ENCODE measurements at places on chromosomes 7 and 10. TPM values are rescaled to one million over a fixed set of nuclear protein-coding genes. Genes with fewer than 3 reads are reported as not detected.

DNA sequence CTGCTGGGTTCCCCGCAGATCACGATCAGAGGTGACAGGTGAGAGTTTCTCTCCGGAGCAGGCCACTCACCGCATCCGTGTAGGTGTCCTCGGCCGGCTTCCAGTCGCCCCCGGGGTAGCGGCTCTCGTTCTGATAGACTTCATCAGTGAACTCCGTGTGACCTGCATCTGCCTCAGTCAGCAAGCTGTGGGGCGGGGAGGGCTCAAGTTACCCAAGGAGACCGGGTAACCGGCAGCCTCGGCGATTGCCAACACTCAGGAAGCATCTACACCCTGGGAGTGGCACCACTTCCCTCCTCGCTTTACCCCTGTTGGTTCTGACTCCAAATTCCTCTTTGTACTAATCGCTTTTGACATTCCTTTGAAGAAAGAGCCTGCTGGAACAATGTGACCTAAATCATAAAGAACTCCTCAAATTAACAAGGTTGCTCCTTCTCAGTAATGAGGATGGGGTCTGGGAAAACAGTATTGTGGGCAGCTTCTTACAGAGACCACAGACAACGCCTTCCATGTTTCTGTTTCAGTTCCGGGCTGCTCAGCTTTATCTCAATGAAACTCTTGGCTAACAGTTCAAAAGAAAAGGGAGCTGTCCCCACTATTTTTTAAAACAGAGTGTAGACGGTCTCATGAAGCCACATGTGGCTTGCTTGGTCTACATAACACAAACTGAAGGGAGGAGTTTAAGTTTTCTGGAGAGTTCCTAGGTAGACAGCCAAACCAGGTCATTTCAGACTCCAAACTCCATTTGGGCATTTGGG lies 118.1 kb downstream of the MYOF start:
- peaks cover 4% of the 10 kb centered on the region for H3K27me3 ChIP-seq
- H3K4me1 ChIP-seq, result no peaks in the 10 kb centered on the region
- H3K27ac ChIP-seq, result no peak overlapping the region
- DNase-seq, result no peak

DNA sequence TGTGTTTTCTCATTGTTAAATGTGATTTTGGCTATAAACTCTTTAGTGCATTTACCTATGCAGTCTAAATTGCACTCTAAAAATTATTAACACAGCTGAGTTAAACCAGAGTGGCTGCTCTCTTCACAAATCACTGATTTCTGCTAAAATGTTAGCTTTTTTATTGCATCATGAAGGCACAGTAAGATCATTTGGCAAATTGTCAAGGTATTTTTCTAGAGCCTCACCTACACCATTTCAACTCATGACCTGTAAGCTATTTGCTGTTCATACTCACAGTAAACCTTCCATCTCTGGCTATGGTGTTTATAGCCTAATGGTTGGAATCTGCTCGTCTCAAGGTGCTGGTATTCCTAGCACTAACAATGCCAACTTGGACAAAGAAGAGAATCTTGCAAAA lies 25.7 kb downstream of the NDUFB2 start:
- no peaks in the 10 kb centered on the region for H3K36me3 ChIP-seq
- H3K4me3 ChIP-seq, result no peak overlapping the region
- no peak for DNase-seq
- H3K4me1 ChIP-seq, result peaks cover 44% of the 10 kb centered on the region

DNA sequence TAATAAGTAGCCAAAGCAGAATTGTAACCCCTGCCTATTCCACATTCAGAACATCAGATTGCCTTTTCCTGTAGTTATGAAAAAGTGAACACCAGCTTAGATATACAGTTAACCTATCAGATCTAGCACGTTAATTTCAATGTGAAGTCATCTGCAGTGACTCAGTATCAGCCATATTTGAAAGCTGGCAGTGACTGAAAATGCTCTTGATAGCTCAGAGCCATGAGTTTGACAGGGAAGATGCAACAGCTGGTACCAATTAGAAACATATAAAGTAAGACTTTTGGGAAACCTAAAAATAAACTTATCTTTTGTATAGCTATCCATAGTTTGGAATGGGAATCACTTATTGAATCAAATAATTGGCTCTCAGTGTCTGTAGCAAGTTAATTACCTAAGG lies 284.1 kb upstream of the NPSR1 start:
- no peaks in the 10 kb centered on the region for H3K4me1 ChIP-seq
- no peak for DNase-seq
- no peak overlapping the region for H3K27ac ChIP-seq
- no peaks in the 10 kb centered on the region for H3K36me3 ChIP-seq

- peak; percentile 49 for DNase-seq
- H3K27me3 ChIP-seq, result no peaks in the 10 kb centered on the region
- H3K36me3 ChIP-seq, result peaks cover 73% of the 10 kb centered on the region
- peak within 1 kb of the TSS; percentile 96 for H3K4me3 ChIP-seq
- H3K4me1 ChIP-seq, result peaks cover 75% of the 10 kb centered on the region
- peak within 1 kb of the TSS; percentile 100 for H3K27ac ChIP-seq
These were observed at the start of gene GIMAP2 for GRCh38 chr7:150685219-150686029. GIMAP2 (plus strand) TSS chr7:150685706; CDS start chr7:150687060, 1,354 bp downstream.

DNA sequence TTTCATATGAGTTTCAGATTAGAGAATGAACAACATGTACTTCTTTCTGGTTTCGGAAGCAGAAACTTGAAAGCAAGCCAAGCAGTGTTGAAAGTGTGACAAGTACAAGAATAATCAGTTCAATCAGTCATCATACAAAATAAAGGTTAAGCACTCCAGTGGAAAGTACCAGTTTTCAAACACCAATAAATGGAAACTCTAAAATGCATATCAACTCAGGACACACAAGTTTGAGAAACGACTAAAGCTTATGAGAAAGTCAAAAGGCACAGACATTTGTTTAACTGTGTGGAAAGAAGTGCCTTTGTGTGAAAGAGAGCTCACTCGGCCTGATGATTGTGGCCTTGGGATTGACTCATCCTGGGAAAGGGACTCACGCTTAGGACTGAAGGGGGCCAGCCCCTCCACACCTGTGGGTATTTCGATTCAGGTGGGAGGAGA lies 60.6 kb upstream of the AKR1C1 start:
- no peaks in the 10 kb centered on the region for H3K36me3 ChIP-seq
- no peak overlapping the region for H3K4me3 ChIP-seq
- H3K27ac ChIP-seq, result peak overlapping the region; percentile 41
- peaks cover 1% of the 10 kb centered on the region for H3K27me3 ChIP-seq
- H3K4me1 ChIP-seq, result peaks cover 12% of the 10 kb centered on the region
- peak; percentile 26 for DNase-seq

DNA sequence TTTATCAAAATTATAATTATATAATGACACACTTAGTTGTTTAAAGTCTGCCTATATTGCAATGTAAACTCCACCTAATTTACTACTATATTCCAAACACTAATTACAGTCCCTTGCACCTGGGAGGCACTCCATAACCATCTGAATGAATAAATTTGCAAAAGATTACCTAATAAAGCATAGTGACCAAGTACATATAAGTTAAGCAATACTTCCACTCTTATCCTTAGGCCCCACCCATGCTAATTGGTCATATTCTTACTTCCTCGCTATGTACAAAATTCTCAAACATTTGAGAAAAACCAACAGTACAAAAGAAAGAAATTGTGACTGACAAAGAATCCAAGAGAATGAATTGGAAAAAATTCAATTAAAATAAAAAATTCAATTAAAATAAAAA lies 65.3 kb downstream of the ZFAND4 start:
- H3K4me3 ChIP-seq, result no peak overlapping the region
- peaks cover 9% of the 10 kb centered on the region for H3K36me3 ChIP-seq
- H3K4me1 ChIP-seq, result no peaks in the 10 kb centered on the region
- no peaks in the 10 kb centered on the region for H3K27me3 ChIP-seq

GRCh38 chr7:92325858-92326257 lies 80.1 kb downstream of the ANKIB1 start:
- no peak for DNase-seq
- H3K4me3 ChIP-seq, result no peak overlapping the region
- peaks cover 3% of the 10 kb centered on the region for H3K4me1 ChIP-seq
- H3K36me3 ChIP-seq, result peaks cover 6% of the 10 kb centered on the region
- no peaks in the 10 kb centered on the region for H3K27me3 ChIP-seq

DNA sequence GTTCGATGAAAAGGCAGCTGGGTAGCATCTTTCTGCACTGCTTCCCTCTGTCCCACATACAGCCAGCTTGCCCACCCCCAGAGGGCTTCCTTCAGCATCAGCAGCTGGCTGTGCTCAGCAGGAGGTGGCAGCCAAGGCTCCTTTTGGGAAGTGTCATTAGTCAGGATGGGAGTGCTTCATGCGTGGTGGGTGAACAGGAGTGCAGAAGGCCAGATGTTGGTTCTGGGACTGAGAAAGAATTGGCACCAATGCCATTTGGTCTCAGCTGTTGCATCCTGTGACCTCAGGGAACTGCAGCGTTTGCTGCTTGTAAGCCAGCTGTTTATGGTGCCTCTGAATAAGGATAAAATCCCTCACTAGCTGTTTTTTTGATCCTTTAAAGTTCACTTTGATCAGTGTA lies 131.1 kb upstream of the SORCS3 start:
- H3K36me3 ChIP-seq, result no peaks in the 10 kb centered on the region
- H3K27me3 ChIP-seq, result peaks cover 2% of the 10 kb centered on the region
- no peak for DNase-seq

- peak overlapping the region; percentile 83 for H3K4me3 ChIP-seq
- peak; percentile 78 for DNase-seq
- H3K36me3 ChIP-seq, result peaks cover 5% of the 10 kb centered on the region
- H3K27ac ChIP-seq, result peak overlapping the region; percentile 84
These were observed 443 bp downstream of the RNF32 start for GRCh38 chr7:156640949-156641485.

- peaks cover 11% of the 10 kb centered on the region for H3K4me1 ChIP-seq
- no peak overlapping the region for H3K4me3 ChIP-seq
- H3K27me3 ChIP-seq, result peaks cover 5% of the 10 kb centered on the region
- no peak overlapping the region for H3K27ac ChIP-seq
These were observed 13.4 kb upstream of the CRYGN start for GRCh38 chr7:151453326-151453791.

DNA sequence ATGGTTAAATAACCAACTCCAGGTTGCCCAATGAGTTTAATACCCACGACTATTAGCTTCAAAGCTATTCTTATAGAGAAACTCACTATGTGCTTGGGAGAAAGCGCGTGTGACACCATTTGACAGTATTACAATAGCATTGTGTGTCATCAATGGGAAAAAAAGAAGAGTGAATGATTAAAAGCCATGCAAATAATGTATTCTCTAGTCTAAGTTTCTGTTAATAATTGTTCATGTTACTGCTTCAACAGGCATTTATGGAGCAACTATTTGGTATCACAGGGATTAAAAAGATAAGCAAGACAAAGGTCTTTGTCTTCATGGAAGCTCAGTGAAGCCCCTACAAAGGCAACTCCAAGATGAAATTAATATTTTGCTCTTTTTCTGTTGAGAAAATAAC lies 47.2 kb downstream of the CAV1 start:
- H3K36me3 ChIP-seq, result no peaks in the 10 kb centered on the region
- DNase-seq, result no peak
- no peak overlapping the region for H3K4me3 ChIP-seq

DNA sequence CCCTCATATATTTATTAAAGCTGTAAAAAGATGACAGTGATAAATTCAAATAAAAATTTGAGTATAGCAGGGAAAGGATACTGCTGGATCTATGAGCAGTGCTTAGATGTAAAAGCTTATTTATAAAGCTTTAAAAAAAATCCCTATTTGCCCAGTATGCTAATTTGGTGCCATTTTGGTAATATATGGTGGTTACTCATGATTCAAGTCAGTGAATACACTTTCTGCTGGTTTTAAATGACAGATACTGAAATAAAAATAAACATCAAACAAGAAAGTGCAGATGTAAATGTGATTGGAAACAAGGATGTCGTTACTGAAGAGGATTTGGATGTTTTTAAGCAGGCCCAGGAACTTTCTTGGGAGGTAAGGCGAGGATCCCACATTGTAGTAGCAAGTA lies 134.4 kb upstream of the SAMD8 start:
- peaks cover 35% of the 10 kb centered on the region for H3K36me3 ChIP-seq
- no peak for DNase-seq

DNA sequence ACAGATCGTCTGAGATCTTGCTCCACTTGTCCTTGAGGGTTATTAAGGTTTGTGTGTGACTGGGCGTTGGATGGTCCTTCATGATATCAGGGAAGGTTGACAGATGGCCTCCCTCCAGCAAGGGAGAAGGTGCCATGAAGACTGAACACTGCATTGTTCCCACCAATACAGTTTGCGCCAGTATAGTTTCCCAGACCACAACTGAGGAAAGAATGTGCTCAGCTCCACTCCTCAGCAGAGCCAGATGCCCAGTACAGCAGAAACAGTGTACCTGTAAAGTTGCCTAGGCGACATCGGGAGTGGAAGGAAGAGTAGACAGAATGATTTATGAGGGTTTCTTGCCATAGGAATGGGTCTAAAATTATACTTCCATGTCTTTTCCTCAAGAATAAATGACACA lies 137.5 kb downstream of the ST7 start:
- DNase-seq, result no peak
- no peaks in the 10 kb centered on the region for H3K27me3 ChIP-seq
- H3K4me3 ChIP-seq, result no peak overlapping the region
- H3K4me1 ChIP-seq, result peaks cover 24% of the 10 kb centered on the region
- H3K36me3 ChIP-seq, result no peaks in the 10 kb centered on the region
- no peak overlapping the region for H3K27ac ChIP-seq

- peak; percentile 74 for DNase-seq
- no peak overlapping the region for H3K27ac ChIP-seq
- no peaks in the 10 kb centered on the region for H3K36me3 ChIP-seq
- H3K4me3 ChIP-seq, result peak overlapping the region; percentile 54
- H3K27me3 ChIP-seq, result peaks cover 46% of the 10 kb centered on the region
These were observed 701 bp upstream of the GBX1 start for GRCh38 chr7:151168003-151168786.

DNA sequence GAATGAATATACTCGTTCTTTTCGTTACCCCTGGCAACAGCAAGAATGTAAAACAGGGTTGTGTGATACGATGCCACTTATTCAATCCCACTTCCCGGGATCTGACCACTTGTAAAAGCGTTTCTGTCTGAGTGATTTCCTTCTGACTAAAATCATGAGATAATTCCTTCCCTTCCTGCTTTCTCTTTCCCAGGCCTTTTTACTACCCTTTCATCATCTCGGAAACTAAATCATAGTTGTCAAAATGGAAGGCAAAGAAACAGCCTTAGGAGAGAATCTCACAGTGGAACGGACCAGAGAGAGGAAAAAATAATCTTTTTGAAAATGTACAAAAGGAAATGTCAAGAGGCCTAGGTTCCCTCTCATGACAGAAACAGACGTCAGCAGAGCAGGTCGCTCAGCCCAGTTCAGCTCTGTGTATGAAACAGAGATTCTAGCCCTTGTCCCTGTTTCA lies 29.8 kb downstream of the DIP2C start:
- H3K27me3 ChIP-seq, result peaks cover 4% of the 10 kb centered on the region
- H3K4me3 ChIP-seq, result no peak overlapping the region
- H3K4me1 ChIP-seq, result peaks cover 3% of the 10 kb centered on the region
- no peak overlapping the region for H3K27ac ChIP-seq
- no peak for DNase-seq

DNA sequence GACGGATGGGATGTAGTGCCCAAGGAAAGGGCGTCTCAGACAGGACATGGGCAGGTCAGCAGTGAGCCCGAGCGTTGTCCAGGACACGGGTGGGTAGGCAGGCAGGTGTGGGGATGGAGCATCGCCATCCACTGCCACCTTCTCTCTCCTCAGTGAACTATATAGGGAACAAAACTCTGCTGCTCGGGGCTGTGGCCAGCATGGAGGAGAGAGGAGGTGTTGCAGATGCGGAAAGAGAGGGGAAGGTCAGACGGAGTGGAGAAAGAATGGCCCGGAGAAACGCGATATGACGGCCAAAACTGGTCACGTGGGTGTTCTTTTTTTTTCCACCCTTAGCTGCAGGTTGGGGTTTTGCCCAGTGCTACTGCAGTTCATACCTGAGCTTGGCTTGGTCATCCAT lies 71.2 kb downstream of the GRID1 start:
- no peak overlapping the region for H3K4me3 ChIP-seq
- no peaks in the 10 kb centered on the region for H3K36me3 ChIP-seq

HMX2 gene
- total RNA-seq, result 0.90 TPM

SPDYE16 gene
- total RNA-seq, result 0.20 TPM

FAM241B gene
- total RNA-seq, result 10.8 TPM

SERPINE1 gene
- 1.2 TPM for total RNA-seq

HPSE2 gene
- not detected for total RNA-seq

CEP55 gene
- total RNA-seq, result 45.0 TPM

PROSER2 gene
- total RNA-seq, result 1.7 TPM
